ENCODE measurements at places on chromosomes 5 and 9.

- DNase-seq = no peak
These were observed 83.4 kb downstream of the GCNT1 start for GRCh38 chr9:76542360-76542759.

DNA sequence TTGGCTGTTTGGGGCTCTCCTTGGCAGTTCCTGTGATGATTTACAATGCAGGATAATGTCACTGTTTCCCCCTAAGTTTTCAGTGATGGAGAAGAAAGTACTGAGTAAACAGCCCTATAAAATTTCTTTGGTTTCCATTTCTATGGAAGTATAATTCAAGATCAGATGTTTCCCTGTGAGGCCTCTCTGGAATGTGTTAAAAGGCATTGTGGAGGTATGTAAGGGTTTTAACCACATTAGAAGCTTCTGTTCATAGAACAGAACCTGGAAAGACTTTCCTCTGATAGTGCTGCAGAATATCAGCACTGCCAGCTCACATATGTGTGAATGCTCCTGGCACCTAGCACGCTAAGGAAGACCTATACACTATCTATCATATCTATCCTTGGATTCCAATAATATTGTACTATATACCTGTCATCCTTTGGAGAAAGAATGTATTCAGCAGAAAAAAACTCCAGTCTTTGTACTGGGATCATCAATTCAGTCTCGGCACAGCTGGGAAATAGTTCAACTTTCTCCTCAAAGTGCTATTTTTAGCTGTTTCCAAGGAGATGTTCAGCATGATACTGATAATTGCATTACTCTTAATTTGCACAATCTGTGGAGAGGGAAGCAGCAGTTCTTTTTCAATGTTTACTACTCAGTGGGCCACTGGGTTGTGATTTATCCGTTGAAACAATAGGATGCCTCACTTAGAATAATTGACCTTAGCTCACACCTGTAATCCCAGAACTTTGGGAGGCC, 21.9 kb downstream of the TTC1 start:
- no peak for DNase-seq

- DNase-seq = no peak
These were observed 89.9 kb downstream of the SLC24A2 start for GRCh38 chr9:19698960-19699359.

- DNase-seq = no peak
These were observed 70.4 kb downstream of the NFIB start for GRCh38 chr9:14243514-14244042.

- DNase-seq = no peak
These were observed 92.3 kb upstream of the MARCHF11 start for GRCh38 chr5:16271851-16272250.

DNA sequence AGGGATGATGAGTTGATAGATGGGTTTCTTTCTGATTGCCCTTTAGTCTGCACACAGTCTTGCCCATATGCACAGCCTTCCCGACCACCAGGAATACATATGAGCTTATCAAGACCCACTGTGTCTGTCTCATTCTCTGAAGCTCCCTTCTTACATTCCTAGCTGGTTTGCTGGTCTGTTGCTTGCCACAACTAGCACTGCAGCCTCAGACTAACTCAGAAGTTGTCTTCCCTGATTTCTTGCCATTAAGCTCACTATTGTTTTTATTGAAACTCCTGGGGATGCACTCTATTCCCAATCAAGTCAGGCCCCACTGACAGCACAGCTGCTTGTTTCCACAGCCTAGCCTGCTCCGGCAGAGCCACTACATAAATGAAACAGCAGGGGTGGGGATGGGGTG, 97.5 kb downstream of the SAXO1 start:
- DNase-seq = no peak

DNA sequence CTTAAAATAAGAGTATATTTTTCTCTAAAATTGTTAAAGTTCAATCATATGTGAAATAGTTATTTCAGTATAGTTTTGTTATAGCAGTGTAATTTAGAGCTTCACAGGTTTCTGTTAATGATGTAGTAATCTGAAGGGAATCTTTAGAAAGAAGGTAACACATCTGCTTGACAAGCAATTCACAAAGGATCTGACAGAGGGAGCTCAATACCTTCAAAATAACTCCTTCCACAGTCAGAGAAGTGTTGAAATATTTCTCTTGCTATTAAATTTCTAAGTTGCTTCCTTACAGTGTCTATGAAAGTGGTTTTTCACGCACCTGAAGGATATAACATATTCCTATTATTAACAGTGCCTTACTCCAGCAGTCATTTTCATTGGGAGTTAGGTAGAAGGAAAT, 44.9 kb downstream of the SLC25A51 start:
- DNase-seq = no peak

DNA sequence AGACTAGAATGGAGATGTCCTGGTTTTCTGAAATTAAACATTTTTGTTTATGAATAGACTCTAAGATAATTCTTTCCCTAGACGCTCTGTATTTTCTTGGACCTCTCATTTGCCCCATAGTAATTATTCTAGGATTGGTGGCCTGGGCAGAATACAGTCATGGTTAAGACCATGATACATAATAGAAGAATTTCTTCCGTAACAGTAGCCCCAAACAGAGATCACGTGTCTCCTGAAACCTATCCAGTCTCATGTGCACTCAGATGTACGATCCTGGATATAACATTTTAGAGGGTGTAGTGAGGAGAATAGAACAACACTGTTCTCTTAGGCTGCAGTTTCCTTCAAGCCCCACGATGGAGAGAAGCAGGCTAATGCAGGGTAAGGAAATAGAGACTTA, 22.3 kb downstream of the PCDHAC2 start:
- no peak for DNase-seq

DNA sequence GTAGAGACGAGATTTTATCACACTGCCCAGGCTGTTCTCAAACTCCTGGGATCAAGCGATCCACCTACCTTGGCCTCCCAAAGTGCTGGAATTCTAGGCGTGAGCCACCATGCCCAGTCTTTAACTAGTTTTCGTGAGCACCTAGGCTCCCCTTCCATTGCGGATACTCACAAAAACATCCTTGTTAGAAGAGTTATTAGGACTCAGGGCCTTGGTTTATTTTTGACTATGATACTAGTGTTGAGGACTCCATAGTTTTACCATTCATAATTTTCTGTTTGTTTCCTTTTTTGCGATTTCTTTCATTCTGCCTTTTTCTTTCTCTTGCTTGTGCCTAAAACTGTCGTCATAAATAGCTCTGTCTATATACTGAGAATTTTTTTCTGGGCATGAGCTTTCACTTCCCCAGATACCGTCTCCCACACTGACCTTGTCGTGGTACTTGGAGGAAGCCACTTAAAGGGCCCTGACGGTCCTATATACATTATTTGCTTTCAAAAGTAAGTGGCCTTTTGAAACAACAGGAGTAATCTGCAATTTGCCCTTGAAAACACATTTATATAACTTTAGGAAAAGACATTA, 5.2 kb downstream of the F2R start:
- no peak for DNase-seq

- no peak for DNase-seq
These were observed 60.3 kb upstream of the DNAH5 start for GRCh38 chr5:14004598-14005394.

DNA sequence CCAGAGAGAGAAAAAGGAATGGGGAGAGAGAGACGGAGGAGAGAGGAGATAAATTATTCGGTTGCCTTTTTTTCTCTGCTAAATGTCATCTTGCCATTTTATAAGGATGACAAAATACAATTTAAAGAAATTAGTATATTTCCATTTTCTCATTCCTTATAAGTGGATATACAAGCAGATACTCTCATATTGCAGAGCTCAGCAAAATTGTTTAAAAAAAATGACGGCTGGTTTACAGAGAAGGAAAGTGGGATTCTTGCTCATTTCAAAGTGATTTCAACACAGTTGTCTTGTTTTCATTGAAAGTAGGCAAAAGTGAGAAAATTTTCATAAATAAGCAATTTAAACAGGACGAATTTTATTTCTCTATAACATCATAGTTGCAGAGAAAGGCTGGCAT, 641.9 kb upstream of the CDH6 start:
- DNase-seq = no peak

DNA sequence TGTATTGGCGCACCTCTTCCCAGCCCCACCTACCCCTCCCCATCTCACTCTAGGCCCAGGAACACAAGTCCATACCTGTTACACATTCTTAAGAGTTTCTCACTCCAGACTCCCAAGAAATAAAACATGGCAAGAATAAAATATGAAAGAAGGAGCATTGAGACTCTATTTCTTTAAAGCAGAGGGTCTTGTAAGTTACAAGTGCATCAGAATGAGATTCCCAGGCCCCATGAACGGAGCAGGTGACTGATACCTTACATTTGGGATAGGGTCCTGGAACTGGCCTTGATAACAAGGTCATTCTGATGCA, 5.7 kb downstream of the EGR1 start:
- DNase-seq = no peak

DNA sequence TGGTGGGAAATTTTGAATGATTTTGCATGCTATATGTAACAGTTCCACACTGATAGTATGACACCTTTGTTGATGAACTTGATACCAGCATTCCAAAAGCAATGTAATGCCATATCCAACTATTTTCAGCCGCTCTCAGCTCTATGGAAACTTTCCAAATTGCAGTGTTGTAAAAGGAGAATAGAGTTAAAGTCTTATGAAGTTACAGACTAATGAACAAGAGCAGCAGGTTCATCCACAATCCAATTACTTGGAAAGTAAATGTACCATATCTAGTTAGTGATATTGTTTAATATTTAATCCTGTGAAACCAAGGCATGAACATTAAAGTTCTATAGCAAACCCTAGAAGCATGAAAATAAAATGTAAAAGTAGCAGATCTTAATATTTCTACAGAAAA, 418.2 kb downstream of the TUSC1 start:
- DNase-seq = no peak

- no peak for DNase-seq
These were observed 22.4 kb downstream of the MOCS2 start for GRCh38 chr5:53087171-53087570.

DNA sequence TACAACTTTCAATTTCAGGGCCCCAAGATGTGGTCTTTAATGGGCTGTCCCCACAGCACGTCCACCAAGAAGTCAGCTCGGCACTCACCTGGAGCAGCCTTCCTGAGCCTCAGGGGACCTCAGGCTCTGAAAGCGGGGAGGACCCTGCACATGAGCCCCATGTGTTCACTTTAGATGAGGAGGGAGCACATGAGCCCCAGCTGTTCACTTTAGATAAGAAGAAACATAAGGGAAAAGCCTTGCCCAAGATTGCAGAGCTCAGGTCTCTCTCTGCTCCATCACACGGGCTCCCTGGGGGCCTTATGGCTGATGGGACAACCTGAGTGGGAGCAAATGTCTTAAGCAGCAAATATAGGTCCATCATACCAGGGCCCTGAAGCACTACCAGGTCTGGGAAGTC, 56.4 kb downstream of the NIPSNAP3B start:
- DNase-seq = no peak

DNA sequence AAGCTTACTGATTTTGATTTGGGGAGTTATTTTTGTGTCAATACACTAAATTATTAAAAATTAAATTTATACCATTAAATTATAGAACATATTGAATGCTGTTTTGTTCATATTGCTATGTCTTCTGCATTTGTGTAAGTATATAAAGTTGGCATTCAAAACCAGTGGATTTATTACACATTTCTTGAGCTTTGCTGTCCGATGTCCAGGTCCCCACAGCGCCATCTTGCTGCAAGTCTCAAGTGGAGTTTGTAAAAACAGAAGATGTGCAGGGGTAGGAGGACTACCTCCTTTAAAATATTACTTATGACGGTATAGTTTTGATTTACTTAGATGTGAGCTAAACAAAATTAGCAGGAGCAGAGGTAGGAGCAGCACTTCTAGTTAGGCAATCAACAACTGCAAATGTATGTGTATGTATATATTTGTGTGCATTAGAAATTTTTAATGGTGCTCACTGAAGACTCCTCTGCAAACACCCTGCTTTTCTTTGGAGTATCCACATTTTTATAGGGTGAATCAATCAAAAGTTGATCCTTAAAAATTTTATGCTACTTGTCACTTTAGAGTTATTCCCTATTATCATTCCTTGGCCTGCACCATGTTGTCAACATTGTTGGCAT, 37.4 kb downstream of the CPEB4 start:
- no peak for DNase-seq

DNA sequence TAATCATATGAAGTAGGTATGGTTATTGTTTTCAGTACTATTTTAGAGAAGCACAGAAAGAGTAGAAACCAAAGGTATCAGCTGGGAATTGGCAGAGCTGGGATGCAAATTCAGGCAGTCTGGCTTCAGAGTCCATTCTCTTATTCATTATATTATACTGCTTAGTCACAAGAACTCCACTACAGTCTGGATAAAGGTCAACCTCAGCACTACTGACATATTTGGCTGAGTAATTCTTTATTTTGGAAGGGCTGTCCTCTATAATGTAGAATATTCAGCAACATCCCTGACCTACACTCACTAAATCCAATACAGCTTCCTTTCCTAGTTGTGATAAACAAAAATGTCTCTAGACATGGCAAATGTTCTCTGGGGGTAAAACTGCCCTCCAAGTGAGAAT, 37.6 kb downstream of the PTGER4 start:
- no peak for DNase-seq

GRCh38 chr5:138752341-138752950, 779 bp upstream of the CTNNA1 start:
- DNase-seq = no peak

DNA sequence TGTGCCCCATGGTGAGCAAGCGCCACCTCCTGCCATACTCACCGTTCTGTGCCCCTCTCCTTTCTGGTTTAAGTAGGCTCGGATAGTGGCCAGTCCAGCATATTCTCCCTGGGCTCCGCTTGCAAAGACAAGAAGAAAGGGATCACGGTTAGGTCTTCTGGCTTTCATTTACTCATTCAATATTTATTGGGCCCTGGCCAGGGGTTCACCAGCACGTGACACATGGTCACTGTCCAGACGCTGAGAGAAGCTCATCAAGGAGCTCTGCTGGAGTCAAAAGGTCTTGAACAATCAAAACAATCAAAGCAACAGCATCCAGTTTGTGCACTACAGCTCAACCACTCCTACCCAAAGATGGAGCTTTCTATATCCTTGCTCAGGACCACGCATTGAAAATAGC, 80.2 kb downstream of the GLDC start:
- DNase-seq = no peak

DNA sequence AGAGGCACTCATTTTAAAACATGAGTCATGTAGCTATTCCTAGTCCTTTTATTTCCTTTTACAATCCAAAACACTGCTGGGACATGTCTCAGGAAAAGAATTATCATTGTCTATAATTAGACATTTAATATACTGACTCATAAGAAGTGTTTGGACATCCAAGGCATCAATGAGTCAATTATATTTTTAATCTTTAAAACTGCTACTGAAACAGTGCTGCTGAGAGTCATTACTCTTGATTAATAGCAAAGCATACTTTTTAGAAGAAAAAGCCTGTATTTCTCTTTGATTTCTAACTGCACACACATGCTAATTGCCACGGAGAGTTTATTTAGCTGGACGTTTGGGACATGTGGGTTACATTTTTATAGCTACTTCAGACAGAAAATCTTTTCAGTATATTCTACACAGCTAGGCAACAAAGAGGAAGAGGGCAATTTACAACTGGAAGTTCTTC, 1249.0 kb upstream of the CDH18 start:
- no peak for DNase-seq

DNA sequence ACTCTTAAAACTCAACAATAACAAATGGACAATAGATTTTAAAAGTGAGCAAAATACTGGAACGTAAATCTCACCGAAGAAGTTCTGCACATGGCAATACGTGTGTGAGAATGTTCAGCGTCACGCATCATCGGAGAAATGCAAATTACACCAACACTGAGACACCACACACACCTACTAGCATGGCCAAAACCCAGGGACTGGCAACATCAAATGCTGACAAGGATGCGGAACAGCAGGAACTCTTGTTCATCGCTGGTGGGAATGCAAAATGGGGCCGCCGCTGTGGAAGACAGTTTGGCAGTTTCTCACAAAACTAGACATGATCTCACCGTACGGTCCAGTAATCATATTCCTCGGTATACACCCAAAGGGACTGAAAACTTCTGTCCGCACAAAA, 21.6 kb upstream of the CLPTM1L start:
- no peak for DNase-seq

All from cerebellum (tissue), 4 donors.